ENCODE measurements at places on chromosomes 5 and 9.

DNA sequence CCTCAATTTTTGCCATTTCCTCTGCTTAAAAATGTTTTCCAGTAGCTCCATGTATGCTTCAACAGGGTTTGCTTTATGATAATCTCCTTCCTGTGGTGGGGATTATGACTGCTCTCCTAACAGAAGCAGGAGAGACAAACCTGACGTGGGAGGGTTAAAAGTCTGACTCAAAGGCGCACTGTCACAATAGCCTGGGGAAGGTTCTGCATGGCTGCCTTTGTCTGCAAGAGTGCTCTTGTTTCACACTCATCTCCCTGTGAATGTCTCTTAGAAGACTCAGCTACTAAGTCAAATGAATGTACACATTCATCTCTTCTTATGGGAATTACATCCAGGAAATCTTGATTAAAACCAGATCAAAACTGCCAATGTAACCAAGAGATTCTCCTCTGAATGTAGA, 90.9 kb upstream of the MTAP start:
- no peak for DNase-seq

DNA sequence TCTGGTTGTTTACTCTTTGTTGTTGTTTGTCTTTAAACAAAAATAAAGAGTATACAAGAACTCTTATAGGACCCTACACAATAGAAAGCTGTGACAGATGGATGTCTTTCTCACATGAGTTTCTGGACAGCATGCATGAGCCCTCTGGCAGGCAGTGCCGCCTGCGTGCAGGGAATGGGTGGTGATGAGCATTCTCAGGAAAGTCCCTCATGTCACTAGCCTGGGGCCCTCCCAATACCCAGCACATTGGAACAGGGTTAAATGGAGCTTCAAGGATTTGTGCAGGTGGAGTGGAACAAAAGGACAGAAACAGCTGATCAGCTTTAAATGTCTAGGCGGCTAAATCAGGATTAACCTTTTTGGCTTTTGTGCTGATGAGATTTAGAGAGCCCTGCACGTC, 181.0 kb upstream of the CD180 start:
- no peak for DNase-seq

DNA sequence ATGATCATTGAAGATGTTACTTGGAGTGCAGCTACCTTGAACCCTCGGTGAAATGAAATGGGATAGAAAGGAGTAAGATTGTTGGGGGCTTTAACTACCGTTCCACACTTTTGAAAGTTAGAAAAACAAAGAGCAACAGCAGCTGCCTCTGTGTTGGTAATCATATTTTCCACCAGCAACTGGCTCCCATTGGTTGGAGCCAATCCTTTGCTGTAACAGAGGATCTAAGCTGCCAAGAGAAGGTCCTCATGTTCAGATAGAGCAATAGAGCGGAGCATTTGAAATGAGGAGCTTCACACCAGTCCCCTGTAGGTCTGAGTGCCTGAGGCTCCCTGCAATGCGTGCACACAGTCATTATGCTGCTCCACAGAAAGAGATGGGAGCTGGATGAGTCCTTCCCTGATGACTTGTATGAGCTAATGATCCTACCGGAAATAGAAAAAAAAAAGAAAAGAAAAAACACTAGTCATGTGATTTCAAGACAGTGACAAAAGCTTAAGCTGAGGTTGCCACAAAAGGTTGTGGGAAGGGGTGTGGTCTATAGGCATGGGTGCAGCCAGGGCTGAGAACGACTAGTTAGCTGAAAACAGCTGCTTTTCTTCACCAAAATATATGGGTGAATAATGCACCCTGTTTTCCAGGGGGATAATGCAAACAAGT, 300.7 kb downstream of the MLLT3 start:
- no peak for DNase-seq

DNA sequence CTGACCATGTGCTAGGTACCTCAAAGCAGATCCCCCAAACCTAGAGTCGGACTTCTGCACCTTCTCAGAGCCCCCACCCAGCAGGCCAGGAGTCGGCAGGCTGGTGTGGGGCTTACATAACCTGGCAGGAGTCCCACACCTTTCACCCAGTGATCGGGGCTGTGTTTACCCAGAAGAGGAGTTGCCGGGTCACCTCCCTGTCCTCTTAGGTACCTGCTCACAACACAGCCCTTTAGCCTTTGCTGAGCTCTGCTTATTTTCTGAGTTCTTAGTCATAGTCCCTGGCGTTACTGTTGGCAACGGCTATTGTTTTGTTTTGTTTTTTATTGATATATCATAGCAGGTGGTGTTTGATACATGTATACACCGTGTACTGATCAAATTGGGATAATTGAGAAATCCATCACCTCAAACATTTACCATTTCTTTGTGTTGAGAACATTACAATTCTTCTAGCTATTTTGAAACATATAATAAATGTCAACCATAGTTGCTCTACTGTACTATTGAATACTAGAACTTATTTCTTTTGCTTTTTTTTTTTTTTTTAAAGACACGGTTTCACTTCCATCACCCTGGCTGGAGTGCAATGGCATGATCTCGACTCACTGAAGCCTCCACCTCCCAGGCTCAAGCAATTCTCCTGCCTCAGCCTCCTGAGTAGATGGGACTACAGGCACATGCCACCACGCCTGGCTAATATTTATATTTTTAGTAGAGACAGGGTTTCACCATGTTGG, 10.4 kb upstream of the EEIG1 start:
- DNase-seq = no peak

GRCh38 chr5:52961274-52961681, 27.9 kb upstream of the ITGA2 start:
- DNase-seq = peak; percentile 25

DNA sequence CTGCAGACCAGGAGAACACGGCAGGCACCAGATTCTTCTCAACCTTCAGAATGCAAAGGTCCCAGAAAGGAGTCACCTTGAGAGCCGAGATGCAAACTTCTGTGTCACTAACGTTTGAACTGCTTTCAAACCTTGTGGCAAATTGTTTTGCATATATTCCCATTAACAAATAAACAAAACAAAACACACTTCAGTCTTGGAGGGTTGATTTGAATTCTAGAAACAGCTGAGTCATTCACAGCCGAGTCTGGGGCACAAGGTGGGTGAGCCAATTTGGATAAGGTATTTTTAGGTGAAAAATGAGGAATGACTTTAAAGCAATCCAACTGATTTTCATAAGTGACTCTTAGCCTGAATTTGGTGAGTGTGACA, 38.8 kb upstream of the ANKRD33B start:
- DNase-seq = no peak

GRCh38 chr9:126171641-126172040, 155.0 kb upstream of the MVB12B start:
- DNase-seq = no peak

DNA sequence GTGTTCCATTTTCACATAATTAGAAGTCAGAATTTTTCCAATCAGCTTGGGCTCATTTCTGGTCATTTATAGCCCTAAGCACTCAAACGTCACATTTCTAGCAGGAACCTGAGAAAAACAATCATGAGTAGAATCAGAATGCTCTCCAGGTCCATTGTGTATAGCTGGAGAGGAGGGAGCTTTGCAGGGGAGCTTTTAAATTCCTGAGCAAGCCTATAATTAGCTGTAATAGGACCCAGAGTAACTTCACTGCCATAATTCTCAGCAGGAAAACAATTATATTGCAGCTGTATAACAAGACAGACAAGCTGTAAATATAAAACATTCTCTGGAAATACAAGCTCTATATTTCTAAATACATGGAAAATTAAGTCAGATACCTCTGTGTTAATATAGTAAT, 637.6 kb upstream of the SGCD start:
- no peak for DNase-seq

DNA sequence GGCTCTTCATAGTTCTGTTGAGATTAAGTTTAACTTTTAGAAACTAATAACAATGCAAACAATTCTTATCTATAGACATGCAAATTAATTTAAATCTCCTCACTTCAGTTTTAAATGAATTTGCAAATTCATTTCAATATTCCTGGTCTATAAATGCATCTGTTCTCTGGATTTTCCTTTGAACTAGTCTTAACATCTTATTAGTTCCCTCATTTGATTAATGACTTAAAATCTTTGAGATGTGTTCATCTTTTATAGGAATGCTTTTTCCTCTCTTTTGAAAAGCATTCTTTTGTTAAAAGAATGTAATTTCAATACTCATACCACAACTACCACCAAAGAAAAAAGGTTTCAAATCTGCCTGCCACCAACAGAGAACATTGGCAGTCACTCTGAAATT, 169.4 kb downstream of the RASEF start:
- no peak for DNase-seq

GRCh38 chr5:2709976-2710689, 41.3 kb downstream of the IRX2 start:
- no peak for DNase-seq

- no peak for DNase-seq
Observed at GRCh38 chr9:126397056-126397455, 70.4 kb downstream of the MVB12B start.

- DNase-seq = no peak
Observed at GRCh38 chr5:172841256-172841655, 7.2 kb downstream of the ERGIC1 start.

DNA sequence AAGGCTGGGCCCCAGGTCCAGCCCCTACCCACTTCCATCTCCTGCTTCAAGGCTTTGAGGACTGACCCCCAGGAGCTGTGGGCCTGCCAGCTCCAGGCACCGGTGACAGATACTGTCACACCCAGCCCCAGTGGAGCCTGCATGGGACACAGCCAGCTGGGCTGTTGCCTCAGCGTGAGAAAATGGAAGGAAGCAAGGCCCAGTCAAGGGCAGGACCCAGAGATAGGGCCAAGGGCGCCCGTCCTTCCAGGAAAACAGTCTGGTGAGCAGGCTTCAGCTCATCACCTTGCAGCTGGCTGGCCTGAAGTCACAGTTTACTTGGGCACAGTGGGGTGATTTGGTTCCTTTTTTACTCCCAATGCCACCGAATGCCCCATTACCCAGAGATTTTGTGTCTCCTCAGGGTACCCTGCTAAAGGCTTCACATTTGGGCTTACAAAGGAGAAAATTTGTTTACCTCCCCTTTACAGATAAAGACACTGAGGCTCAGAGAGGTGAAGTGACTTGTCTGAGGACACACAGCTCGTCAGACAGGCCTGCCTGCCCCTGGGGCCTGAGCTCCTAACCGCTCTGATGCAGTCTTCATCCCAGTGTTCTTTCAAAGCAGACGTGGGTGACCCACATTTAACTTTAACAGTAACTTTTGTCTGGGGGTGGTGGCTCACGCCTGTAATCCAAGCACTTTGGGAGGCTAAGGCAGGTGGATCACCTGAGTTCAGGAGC, 21.5 kb upstream of the WDR38 start:
- no peak for DNase-seq

GRCh38 chr9:70561786-70562395, 147.4 kb upstream of the KLF9 start:
- DNase-seq = no peak

GRCh38 chr9:111969622-111970021, 73.0 kb downstream of the UGCG start:
- DNase-seq = no peak

DNA sequence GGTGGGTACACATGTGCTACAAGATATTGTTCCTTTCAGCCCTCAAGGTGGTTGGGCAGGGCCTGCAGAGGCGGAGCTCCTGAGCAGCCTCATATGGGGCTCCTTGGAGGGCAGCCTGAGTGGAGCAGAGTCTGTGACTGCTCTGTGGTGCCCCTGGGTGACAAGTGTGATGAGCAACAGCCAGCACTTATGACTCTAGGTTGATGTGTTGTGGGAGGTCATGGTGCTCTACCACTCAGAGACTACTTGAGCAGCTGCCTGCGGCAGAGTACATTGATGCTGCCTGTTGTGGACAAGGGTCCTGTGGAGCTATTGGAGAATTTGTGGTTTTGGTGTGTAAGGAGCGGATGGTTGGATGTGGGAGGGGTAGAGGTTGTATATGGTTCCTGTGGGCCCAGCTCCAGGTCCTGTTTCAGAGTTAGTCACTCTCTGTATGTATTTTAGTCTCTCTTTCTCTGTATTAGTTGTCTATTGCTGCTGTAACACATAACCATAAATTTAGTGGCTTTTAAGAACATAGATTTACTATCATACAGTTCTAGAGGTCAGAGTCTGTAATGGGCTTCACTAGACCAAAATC, 141.3 kb downstream of the SREK1 start:
- DNase-seq = no peak

DNA sequence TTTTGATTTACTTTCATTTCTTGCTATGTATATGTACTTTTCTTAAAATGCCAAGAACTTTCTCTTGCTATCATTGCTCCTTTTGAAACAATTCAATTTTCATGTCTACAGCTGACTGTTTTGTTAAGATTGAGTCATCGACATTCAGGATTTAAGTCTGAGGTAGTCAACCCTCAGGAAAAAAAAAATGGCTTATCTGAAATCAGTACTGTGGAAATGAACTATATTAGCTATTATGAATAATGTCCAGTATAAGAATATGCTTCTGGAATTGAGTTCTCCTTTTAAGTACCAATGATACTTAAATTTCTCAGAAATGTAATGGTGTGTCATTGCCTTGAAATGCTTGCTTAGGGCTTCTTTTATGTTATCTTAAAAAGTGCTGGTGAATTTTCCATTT, 37.9 kb downstream of the TNFAIP8 start:
- no peak for DNase-seq

DNA sequence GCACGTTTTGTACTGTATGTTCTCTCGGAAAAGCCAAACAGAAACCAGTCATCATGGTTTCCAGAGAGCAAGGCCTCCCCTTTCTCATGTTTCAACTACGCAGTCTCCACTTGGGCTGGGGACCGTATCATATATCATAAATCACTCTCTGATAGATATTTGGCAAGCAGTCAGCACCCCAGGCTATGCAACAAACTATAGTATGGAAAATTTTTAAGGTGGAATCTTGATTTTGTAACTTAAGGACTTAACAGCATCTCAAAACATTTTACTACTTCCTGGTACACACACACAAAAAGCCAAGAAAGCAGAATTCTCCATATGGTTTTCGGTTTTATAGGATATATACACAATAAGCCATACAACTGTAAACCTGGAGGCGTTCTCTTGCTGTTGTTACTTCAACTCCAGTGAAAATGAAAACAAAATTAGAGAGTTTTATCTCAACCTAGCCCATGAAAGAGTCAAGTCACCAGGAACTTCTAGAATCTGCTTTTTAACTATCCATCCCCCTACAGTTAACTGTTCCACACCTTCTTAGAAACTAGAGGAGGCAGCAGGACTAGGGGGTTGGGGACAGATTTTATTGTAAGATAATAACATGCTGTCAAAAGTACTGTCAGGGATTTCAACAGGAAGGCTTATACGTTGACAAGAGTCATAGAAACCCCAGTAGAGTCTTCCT, 283.4 kb downstream of the NFIB start:
- peak; percentile 91 for DNase-seq

DNA sequence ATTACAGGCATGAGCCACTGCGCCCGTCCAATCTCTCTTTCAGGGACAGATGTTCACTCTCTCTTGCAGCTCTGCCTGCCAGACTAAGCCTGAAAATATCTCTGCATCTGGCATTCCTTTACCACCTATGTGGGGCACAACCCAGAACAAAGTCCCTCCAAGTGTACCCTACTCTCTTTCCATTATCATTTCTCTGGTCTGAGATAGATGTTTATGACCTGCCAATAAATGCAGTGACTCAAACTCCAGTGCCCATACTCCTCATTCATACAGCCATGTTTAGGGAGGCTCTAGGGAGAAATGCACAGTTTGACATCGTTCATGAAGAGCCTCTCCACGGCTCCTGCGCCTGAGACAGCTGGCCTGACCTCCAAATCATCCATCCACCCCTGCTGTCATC, at the start of gene BTNL3:
TSS of gene BTNL3 (plus strand) at position 255 of the 400 bp plus-strand sequence. CDS start 183 bp downstream, outside the sequence.
- no peak for DNase-seq
